ENCODE measurements at places on chromosomes 3 and 15.

- DNase-seq: peak; percentile 72
Observed at GRCh38 chr15:94070356-94071295, 160.7 kb upstream of the MCTP2 start.

DNA sequence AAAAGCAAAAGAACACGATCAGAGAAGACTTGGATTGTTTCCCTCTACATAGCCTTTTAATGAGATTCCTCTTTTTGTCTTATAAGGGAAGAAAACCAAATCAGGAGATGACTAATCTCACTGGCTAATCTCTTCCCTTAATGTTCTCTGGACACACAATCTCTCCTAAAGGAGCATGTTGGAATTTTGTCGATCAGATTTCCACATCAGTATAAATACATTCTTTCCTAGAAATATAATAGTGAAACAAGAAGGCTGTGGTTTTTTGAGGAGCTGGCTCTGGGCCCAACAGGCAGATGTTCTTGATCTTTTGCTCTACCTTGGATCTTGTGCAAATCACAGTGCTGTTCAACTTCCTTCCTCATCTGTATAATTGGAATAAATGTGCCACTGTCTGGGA is 94.0 kb downstream of the GTPBP8 start:
- DNase-seq: peak; percentile 75

- DNase-seq: no peak
Observed at GRCh38 chr3:187709155-187709554, 6.8 kb upstream of the RTP2 start.

DNA sequence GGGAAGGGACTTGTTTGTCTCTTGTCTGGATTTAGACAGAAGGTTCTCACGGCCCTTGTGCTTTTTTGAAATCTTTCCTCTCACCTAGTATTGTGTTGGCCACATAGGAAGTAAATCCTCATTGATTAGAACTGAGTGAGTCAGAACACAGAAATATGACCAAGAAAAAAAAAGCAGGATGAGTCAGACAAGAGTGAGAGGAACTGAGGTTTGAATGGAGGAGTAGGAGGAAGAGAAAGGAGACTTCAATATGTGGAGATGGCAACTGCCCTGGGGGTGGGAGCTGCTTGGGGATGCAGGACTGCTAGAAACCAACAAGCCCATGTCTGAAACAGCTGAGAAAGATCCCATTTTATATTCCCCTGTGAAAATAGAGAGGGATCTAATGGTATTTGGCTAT is 194.1 kb upstream of the ZBTB20 start:
- no peak for DNase-seq

DNA sequence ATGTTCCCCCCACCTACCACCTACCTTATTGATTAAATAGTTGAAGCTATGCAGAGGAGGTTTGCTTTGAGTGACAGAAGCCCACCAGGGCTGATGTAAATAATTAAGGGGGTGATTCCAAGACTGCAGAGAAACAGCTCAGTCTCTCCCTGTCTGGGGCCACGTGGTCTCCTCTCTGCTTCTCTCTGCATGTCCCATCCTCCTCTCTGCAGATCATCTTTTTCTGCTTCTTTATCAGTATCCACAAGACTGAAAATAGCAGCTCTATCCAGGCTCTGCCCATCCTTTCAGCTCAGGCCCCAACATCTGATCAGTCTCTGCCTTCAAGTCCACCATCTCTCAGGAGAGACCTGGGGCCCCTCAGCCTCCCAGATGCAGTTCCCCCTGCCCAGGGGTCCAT is 110.8 kb downstream of the ANP32A start:
- DNase-seq: no peak
